ENCODE measurements at places on chromosomes 12 and 14.

DNA sequence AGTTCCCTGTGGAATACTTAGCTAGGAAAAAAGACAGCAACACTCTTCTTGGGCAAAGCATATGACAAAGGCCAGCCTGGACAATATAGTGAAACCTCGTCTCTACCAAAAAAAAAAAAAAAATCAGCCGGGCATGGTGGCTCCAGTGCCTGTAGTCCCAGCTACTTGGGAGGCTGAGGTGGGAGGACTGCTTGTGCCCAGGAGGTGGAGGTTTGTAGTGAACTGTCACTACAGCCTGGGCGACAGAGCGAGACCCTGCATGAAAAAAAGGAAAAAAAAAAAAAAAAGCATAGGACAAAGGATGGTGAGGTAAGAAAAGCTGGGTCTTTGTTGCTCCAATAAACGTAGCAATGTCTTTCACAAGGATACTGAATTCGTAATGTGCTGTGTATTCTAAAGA is 1.1 kb downstream of the TXNDC16 start:
- DNase-seq: no peak

DNA sequence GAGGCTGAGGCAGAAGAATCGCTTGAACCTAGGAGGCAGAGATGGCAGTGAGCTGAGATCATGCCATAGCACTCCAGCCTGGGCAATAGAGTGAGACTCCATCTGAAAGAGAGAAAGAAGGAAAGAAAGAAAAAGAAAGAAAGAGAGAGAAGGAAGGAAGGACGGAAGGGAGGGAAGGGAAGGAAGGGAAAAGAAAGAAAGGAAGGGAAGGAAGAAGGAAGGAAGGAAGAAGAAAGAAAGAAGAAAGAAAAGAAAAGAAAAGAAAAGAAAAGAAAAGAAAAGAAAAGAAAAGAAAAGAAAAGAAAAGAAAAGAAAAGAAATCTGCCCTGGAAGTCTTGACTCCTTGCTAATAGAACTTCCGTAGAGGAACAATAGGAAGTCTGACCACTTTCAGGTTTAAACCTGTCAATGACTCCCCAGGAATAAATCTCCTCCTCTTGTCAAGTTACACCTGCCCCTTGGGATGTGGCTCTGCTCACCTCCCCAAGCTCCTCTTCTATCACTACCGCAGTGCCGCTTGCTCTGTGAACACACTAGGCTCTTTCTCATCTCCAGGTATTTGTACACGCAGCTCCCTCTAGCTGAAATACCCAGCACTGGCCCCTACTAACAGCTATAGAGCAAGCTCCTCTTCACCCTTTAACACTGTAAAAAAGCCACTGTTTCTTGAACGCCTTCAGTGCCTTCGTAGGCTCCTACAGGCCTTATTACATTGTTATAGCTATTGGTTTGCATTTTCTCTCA is 773.1 kb upstream of the TBX3 start:
- no peak for DNase-seq

DNA sequence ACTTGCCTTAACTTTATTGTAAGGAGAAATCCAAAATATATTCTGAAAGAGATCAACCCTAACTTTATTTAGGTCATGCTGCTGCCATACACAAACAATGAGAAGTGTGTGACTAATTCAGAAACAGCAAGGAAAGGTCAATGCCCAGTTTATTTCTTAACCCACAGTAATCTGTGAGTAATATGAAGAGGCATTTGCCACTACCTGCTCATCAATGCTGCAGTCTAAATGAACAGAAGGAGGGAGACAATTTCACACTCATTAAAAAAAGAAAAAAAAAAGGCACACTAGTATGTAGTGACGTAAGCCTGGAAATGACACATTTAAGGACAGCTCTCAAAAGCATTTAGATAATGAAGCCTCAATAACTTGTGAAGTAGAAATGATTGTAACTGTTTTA is 90.5 kb upstream of the FOXN3 start:
- no peak for DNase-seq

DNA sequence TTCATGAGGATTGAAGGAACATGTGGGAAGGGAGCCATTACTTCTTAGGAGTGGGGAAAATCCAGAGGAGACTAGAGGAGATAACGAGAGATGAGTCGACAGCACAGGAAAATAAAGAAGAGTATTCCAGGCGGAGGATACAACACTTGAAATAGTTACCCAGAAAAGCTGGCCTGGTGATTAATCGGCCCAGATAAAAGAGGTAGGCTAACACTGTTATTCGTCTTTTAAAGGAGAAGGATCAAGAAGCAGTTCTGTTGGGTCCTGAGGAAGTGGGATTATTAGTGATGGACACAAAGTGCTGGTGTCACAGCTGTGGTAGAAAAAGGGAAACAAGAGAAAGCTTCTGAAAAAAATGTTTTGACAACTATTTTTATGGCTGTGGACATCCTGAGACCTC is 425.3 kb downstream of the ZFP36L1 start:
- DNase-seq: no peak

GRCh38 chr14:99676657-99677056 is 7.4 kb upstream of the CYP46A1 start:
- DNase-seq: peak; percentile 29

DNA sequence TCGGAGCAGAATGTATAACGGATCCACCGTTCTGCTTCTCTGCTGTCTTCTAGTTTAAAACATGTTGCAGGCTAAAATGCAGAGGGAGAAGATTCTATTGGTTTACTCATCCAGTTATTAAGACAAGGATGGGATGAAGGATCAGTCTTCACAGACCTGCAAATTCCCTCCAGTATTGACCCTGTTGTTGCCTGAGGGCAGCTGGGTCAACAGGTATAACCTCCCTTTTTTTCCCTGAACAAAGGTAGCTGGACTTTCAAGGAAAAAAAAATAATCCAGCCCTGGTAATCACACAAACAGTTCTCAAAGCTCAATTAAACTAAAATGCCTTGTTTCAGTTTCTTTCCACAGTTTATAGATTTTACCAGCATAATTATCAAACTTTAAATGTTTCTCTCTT is 480.6 kb downstream of the ZFP36L1 start:
- DNase-seq: no peak

GRCh38 chr12:125890971-125891370 is 825.7 kb downstream of the AACS start:
- no peak for DNase-seq

- DNase-seq: no peak
Observed at GRCh38 chr12:91556909-91557308, 374.3 kb upstream of the DCN start.

DNA sequence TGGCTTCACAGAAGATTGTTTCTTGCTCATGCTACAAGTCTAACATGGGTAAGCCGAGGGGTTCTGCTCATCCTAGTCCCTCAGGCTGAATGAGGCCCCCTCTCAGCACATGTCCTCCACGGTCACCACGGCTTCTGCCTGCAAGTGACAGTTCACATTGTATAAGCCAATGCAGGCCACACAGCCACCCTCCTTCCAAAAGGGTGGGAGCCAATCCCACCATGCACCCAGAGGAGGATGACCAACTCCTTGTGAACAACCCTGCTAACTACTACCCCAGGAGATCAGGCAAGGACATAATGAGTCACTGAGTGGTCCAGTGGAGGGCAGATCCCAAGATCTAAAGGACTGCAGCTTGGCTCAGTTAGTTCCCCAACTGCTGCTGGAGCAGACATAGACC is 6.1 kb downstream of the SPRING1 start:
- no peak for DNase-seq

DNA sequence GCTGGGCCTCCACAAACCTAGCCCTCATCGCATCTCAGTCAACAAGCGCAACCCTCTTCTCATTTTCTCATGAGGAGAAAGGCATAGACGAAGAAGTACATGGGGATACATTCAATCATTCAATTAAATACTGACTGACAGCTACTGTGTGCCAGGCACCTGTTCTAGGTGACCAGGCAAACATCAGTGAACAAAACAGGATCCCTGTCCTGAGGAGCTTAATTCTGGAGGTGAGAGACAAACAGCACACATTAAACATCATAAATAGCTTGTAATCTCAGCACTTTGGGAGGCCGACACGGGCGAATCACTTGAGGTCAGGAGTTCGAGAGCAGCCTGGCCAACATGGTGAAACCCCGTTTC is 362 bp upstream of the ACYP1 start:
- DNase-seq: no peak

DNA sequence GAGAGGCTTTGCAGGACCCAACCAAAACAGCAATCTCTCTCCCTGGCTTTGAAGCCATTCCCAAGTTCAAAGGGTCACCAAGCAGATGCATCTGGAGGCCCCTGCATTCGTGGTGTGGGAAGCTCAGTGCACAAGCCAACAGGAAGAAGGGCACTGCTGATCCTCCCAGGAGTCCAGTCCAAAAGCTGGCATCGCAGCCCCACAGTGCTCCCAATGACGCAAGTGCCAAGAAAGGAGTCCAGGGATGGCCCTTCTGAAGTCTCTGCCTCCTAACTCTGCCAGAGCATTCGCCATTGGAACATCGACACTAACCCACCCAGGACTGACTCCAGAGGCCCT is 25.1 kb downstream of the PXN start:
- no peak for DNase-seq

GRCh38 chr12:12365931-12366431 is 9.1 kb downstream of the BORCS5 start:
- no peak for DNase-seq

GRCh38 chr14:72057701-72058285 is 125.6 kb downstream of the RGS6 start:
- no peak for DNase-seq

GRCh38 chr12:49331380-49332222 is 5.4 kb downstream of the C1QL4 start:
- DNase-seq: no peak

- no peak for DNase-seq
Observed at GRCh38 chr14:54549862-54550261, 17.1 kb upstream of the SAMD4A start.

DNA sequence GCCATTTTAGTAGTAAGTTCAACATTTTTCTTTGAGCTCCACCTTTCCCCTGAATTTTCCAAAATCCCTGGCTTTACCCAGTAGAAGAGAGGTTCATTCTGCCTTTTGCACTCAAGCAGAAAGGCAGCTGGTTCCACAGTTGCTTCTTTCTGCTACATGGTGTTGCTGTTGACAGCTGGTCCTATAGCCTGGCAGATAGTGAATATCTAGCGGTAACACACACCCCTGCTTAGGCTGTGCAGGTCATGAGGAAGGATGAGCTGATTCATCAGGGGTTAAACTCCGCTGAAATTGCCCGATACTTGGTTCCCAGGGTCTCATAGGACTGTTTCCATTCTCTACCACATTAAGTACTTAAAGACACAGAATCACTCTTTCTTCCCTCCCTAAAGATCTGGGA is 62.4 kb downstream of the PUS7L start:
- DNase-seq: no peak

DNA sequence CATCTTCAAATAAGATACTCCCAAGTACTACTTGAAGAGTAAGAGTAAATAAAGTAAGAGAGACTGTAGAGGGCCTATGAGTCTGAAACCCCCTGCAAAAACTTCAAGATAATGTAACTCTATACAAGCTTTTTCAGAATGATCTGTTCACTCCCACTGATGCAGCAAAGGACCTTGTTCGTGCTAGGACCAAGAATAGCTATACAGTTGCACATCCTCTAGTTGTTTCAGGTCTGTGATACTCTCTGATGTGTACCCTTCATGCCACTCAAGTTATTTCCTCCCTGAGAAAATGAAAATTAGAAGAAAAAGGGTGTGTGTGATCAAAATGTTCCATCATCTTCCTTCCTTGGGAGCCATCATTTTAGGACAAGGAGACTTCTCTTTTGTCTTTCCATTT is 204.4 kb downstream of the ALX1 start:
- no peak for DNase-seq

GRCh38 chr14:47207617-47208016 is 467.8 kb downstream of the MDGA2 start:
- DNase-seq: no peak

DNA sequence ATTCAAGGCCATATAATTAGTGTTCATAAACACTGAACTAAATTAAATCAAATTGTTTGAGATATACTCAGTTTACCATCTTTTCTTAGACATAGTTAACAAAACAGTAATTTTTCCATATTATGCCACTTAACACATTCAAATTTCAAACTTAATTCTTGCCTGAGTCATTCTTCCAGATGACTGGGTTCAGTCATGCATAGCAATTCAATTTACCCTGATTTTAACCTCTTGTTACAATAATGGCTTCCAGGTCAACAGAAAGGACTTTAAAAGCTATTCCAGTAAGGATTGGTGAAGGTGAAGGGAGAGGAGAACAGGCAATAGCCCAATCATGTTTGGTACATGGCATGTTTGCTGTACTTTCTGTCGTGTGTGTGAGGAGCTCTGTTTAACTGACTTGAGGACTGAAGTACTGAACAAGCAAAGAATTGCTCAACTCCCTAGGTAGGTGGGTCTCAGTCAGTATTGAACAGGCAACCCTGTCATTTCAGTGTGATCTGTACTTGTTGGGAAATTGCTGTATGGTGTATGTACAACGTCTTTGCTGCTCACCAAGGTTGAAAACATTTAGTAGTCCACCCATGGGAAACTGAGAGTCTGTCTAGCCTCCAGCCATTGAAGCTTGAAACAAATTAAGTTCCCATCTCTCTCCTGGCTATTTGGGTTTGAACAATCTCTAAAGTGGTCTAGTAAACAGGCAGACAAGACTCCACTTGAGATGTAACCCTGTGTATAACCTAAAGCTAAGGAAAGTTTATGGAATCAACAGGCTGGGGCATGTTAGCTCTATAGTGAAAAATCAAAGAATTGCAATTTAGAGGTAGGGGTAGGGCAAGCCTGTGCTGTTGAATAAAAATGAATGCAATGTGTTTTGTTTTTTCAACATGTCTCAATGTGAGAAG is 327.2 kb downstream of the BTG1 start:
- DNase-seq: no peak

DNA sequence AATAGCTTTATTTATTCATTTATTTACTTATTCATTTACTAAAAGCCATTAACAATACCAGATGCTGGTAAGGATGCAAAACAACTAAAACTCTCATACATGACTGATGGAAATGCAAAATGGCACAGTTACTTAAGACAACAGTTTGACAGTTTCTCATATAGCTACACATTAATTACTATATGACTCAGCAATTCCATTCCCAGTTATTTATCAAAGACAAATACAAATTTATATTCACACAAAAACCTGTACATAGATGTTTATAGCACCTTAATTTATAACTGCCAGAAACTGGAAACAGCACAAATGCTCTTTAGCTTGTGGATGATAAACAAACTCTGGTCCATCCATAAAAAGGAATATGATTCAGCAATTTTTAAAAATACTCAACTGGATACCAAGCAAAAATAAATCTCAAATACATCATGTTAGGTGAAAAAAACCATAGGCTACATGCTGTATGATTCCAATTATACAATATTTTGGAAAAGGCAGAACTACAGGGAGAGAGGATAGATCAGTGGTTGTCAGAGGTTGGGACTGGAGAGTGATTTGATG is 37.9 kb upstream of the ST8SIA1 start:
- no peak for DNase-seq

- no peak for DNase-seq
Observed at GRCh38 chr12:402029-402389, 565 bp downstream of the CCDC77 start.

- DNase-seq: no peak
Observed at GRCh38 chr12:789852-790563, 37.6 kb downstream of the WNK1 start.

- no peak for DNase-seq
Observed at GRCh38 chr12:30661210-30661609, 34.5 kb downstream of the IPO8 start.
